ENCODE measurements at places on chromosomes 4 and X.

GRCh38 chr4:76657443-76657842 is 222.4 kb downstream of the SHROOM3 start:
- no peak for DNase-seq

- DNase-seq, result no peak
Measured at GRCh38 chr4:2248044-2248780, 6.3 kb upstream of the HAUS3 start.

GRCh38 chr4:69518102-69518501 is 22.4 kb upstream of the UGT2B4 start:
- no peak for DNase-seq

- DNase-seq, result no peak
Measured at GRCh38 chr4:186584912-186585311, 29.5 kb upstream of the MTNR1A start.

- no peak for DNase-seq
Measured at GRCh38 chr4:98501383-98501782, 157.0 kb downstream of the TSPAN5 start.

DNA sequence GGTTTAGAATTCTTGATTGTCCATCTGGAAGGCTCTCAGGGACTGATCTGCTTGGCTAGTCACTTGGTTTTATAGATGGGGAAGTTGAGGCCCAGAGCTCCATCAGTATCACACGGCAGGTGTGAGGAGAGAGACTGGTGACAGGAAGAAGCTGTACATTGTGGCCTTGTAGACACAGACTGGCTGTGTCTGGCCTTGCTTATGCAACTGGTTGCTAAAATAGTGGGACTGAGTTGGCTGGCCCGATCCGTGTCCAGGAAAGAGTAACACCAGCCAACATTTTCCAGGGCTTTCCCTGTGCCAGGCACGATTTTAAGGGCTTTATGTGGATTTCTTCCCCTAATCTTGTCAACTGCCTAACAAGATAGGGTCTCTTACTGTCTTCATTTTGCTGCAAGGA is 2.8 kb downstream of the TBC1D14 start:
- no peak for DNase-seq

DNA sequence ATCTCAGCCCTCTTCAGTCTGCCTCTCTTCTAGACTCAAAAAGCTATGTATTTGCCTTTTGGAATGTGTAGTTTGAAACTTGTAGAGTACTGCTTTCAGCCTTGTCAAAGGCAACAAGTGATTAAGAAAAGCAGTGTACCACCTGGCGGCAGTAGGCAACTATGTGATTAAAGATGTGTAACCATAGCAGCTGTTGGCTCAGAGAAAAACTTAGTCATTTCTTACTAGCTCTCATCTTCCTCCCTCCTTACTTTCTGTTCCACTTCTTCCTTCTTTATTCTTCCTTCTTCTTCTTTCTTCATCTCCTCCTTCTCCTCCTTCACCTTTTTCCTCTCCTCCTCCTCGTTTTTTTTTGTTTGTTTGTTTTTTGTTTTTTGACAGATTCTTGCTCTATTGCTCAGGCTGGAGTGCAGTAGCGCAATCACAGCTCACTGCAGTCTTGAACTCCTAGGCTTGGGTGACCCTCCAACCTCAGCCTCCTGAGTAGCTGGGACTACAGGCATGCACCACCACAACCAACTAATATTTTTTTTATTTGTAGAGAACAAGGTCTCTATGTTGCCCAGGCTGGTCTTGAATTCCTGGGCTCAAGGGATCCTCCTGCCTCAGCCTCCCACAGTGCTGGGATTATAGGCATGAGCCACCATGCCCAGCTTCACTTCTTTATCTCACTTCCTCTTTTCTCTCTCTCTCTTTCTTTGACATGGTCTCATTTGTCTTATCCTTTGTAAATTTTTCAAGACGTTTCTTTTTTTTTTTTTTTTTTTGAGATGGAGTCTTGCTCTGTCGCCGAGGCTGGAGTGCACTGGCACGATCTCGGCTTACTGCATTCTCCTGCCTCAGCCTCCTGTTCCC is 32.6 kb downstream of the ABHD18 start:
- no peak for DNase-seq

All from activated T-cell treated with anti-CD3 and anti-CD28 coated beads, Interleukin-2, amount 50 U/mL, for 4 hours (primary cell).